Thymus (tissue), 14 donors: ENCODE measurements at places on chromosomes 16 and 17.

- DNase-seq: no peak
These were observed 918.1 kb upstream of the CDH8 start for GRCh38 chr16:62954144-62955032.

- DNase-seq: no peak
These were observed 2.5 kb downstream of the ODAD4 start for GRCh38 chr17:41932816-41933389.

DNA sequence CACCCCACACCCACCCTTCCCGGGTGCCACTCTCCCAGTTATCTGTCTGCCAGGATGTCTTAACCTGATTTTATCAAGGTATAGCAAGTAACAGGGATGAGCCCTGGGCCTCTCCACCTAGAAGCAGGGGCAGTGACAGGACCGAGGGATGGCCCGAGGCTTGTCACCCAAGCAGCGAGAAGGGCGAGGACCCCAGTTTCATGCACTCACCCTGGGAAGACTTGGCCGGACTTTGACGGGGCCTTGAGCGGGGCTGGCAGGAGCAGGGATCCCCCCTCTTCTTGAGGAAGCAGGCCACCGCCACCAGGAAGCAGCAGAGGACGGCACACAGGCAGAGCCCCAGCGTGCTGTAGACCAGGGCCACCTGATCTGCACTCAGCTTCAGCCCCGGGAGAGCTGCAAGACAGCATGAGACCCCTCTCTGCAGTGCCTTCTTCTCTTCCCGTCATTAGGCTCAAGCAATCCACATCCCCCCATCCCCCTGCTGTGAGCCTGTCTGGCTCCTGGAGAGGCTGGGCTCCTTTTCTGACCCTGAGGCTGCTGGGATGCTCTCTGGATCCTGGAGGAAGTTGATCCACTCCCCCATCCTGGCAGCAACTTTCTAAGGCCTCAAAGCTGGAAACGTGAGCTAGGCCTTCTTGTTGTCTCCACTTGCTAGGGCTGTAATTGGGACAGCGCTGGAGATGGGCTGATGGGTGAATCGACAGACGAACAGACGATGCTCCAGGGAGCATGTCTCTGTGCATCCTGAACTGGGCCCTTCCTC lies 31.6 kb downstream of the TNFRSF13B start:
- no peak for DNase-seq

DNA sequence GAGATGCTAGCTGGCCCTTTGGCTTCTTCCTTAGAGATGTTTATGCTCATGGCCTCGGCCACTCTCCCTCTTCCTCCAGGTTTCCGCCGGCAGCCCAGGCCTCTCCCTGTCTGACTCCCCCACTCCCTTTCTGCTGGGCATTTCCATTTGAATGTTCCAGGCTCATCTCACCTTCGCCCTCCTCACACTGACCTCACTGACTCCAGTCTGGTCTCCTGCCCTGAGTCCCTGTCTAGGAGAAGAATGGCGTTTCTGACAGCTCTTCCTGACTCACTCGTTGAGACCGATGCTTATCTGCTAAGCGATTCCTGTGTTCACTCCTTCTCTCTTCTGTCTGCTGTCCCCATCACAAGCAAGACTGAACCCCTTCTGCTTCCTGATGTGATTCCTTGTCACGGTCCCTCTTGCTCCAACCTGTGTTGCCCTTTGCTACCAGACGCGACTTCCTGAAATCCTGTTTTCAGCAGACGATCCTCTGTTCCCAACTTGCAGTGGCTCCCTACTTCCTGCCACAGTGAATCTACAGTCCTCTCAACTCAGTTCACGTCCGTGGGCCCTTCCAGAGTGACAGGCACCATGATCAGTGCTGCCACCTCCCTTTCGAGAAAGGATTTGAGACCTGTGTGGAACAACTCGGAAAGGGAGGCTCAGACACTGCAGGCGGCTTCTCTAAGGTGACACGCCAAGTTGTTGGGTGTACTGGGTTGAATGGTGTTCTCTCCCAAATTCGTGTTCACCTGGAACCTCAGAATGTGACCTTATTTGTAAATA lies 176.4 kb downstream of the MSI2 start:
- DNase-seq: no peak

DNA sequence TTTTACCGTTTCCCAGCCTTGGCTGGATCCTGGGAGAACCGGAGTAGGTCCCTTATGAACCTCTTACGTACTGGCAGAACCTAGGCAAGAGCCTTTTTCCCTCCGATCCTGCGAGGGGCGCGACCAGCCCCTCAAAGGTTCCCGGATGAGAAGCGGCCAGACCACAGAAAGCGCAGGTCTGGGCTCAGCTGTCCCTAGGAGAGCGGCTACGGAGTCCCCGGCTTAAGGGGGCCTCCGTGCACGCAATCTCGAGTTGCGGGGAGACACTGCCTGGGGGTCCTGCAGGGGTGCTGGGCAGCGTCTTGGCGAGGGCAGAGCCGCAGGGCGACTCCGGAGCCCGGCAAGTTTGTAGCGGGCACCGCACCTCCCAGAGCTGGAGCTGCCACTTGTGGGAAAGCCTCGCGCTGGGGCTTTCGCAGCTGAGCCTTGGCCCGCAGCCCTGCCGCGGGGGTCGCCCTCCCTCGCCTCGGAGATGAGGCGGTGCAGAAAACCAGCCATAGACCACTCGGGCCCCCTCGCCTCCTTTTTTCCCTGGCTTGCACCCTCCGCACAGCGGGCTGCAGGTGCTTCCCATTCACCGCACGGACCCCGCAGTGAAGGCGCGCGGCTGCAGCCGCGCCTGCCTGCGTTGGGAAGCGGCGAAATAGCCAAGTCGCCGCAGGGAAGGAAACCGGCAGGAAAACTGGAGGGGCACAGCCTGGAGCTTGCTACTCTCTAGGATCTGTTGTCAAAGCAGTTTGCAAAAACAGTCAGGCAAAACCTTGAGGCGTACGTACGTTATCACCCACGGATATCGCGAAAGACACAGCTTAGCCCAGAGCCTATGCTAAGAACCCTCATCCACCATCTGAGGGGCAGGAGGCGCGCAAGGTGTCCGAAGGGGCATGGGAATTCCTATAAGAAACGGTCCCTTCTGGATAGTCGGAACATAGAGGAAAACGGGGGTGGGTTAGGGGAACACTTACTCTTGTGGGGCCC lies 834 bp downstream of the CDH8 start:
- no peak for DNase-seq

- no peak for DNase-seq
These were observed 11.9 kb upstream of the GSE1 start for GRCh38 chr16:85601272-85601639.

DNA sequence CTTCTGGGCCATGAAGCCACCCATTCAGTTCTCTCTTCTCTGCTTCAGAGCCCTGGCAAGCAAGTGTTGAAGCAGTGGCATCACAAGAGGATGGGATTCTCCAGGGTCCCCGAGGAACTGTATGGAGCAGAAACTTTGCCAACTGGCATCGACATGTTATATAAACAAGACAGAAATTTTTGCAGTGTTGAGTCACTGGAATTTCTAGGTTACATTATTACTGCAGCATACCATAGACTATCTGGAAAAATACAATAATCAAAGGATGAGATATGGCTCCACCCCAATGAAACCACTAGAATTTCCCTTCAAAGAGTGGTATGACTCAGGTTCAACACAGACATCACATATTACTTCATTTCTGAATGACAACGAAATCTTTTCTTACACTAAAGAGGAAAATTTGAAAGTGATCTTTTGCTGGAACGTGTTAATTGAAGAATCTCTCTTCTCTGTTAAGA lies 343.0 kb upstream of the DYNLRB2 start:
- no peak for DNase-seq

GRCh38 chr17:70105641-70106040 lies 30.6 kb downstream of the KCNJ16 start:
- DNase-seq: no peak
